Amniotic stem cell (primary cell): ENCODE measurements at places on chromosomes 1 and 21.

DNA sequence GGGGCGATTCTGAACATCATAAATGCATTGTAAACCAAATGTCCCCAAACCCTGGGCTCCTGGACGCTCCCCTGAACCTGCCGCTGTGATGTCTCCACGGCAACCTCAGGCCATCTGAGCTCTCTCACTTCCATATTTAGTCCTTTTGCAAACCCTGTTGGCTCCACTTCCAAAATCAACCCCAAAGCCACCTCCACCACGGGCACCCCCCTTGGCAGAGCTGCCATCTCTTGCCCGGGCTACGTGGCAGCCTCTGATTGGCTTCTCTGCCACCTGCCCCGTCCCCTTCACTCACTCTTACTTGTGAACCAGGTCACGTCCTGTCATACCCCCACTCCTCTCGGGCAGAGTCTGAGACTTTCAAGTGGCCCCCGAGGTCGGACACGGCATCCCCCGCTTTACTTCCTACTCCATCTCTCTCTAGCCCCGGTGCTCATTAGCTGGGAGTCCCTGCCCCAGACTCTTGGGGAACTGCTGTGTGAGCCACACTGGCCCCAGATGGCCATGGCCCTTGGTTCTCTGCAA, 15.8 kb downstream of the PRXL2B start:
- DNase-seq = no peak

DNA sequence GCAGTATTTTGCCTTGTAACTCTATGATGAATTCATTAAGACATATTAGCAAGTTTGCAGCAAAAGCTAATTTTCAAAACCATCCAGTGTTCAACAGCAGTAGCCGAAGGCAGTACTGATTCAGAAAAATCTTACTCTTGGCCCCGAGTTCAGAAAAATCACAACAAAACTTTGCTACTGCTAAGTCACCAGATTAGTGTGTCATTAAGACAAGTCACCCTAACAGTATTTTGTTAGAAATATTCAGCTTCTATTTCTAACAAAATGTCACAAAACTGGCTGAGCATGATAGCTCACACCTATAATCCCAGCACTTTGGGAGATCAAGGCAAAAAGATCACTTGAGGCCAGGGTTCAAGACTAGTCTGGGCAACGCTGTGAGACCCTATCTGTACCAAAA, 8.2 kb downstream of the GTF2B start:
- no peak for DNase-seq

DNA sequence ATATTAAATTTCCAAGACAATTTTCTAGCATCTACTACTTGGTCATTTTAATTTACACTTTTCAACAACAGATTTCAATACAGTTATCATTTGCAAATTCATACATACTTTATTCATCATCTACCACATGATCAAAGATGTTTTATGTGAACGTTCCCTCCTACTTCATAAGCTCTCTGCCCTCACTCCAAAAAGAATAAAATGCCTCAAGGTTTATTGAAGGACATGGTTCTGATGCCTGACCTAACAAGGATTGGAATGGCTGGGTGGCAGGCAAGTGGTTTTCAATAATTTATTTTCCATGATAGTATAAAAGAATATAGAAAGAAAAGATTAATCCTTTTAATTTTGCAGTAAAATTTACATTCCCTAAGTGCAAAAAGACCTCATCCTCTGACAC, 5.4 kb downstream of the CDKN2C start:
- no peak for DNase-seq

DNA sequence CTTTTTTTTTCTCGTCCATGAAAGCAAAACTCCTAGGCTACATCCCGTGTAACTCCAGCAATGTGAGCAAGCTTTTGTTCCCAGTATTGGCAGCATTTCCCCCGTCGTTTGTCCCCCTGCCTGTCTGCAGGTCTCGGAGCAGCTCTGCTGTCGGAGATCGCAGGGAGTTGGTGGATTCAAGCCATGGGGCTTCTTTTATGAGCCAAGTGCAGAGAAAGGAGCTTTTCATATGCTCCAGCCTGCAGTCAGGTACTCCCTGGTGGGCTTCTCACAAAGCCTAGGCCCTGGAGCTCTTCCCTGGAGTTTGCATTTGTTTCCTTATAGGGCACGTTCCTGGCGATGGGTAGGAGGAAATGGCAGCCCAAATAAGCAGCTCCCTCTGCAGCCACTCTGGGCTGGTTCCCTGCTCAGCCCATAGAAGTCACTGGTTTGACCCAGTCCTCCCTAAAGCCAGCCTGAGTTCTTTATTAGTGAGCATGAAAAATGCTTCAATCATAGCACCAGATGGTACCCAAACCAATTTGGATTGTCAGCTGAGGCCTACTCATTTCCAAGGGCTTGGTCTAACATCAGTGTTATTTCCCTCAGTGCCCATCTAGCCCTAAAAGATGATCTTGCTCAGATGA, 78.3 kb downstream of the NUF2 start:
- DNase-seq = no peak

- DNase-seq = no peak
These were observed 8.1 kb upstream of the MYOG start for GRCh38 chr1:203093754-203094410.
